CD8-positive, alpha-beta T cell (primary cell): ENCODE measurements at places on chromosomes 5 and 9.
A peak's percentile ranks its signal among the peaks of the same experiment; 100 is the strongest.

DNA sequence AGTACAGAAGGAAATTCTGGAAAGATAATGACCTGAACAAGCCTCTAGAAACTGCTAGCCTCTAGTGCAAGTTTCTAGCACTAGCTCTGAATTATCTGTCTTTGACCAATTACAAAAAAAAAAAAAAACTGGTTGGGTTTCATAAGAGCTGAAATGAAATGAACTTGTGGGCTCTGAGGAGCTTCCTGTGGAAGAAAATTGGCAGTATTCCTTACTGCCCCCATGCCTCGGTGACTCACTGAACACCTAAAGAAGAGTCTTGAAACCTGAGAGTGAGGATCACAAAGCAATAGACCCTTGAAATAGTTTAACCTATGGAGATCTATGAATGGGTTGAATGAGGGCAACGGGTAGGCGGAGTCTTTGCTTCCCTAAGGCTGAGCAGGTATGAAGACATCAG, 263.6 kb upstream of the RASA1 start:
- no peak for DNase-seq

- DNase-seq = no peak
Observed at GRCh38 chr9:121881920-121882500, 211.1 kb downstream of the TTLL11 start.

- DNase-seq = no peak
Observed at GRCh38 chr5:111299831-111300432, 75.7 kb downstream of the CAMK4 start.

- no peak for DNase-seq
Observed at GRCh38 chr5:180330810-180331646, 22.1 kb downstream of the GFPT2 start.

DNA sequence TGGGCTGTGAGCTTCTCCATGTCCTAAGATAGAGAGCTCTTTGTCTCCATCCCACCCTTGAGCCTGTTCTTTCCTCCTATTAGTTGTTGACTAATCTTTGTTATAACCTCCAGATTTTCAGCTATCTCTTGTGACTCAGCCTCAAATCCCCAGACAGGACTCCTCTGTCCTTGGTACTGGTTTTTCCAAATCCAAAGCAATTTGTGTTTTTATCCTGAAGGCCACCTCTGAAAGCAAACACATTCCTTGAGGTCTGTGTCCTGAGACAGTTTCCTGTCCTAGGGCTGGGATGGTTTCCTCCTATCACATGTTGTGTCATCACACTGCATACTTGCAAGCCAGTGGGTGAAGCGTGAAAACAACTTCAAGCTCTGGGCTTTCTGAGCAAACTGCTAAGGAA, 8.5 kb downstream of the TNC start:
- DNase-seq = no peak

DNA sequence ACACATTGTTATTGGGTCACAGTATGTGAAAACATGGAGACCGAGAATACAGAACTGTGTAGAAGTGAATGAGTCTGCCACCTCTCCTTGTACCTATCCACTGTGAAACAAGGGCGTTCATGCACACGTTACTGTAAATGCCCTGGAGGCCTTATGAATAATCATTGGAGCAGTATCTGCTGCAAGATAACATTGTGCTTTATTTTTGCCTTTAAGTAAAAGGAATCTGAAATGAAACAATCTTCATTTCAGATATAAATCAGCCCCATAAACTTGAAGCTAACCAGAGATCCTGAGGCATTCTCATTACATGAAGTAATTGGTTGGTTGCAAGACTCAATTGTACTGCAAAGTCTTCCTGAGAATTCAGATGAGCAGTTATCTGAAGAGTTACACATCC, 419.6 kb downstream of the KDM4C start:
- DNase-seq = no peak

- DNase-seq = peak; percentile 33
Observed at GRCh38 chr5:7745882-7746610, 104.9 kb downstream of the CFAP90 start.

GRCh38 chr5:1235838-1236237, 10.7 kb downstream of the SLC6A18 start:
- DNase-seq = no peak

- no peak for DNase-seq
Observed at GRCh38 chr9:77514886-77515711, 133.0 kb downstream of the GNA14 start.

- no peak for DNase-seq
Observed at GRCh38 chr5:68673106-68673822, 420.6 kb upstream of the SLC30A5 start.

DNA sequence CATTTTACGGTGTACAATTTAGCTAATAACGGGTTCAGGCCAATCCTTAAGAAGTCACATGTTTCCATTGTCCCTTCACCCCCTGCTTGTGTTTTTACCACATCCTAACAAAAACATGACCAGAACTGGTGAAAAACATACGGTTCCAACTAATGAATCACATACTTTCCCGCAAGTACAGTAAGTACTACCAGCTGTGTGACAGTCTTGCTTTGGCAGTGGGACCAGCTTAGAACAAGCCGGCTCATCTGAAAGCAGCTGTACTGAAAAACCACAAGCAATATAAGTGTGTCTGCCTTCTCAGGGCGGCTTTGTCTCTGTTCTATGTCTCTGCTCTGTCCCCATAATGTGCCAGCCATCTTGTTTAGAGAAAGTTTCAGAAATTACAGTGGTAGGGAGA, 242.5 kb downstream of the BNC2 start:
- no peak for DNase-seq

DNA sequence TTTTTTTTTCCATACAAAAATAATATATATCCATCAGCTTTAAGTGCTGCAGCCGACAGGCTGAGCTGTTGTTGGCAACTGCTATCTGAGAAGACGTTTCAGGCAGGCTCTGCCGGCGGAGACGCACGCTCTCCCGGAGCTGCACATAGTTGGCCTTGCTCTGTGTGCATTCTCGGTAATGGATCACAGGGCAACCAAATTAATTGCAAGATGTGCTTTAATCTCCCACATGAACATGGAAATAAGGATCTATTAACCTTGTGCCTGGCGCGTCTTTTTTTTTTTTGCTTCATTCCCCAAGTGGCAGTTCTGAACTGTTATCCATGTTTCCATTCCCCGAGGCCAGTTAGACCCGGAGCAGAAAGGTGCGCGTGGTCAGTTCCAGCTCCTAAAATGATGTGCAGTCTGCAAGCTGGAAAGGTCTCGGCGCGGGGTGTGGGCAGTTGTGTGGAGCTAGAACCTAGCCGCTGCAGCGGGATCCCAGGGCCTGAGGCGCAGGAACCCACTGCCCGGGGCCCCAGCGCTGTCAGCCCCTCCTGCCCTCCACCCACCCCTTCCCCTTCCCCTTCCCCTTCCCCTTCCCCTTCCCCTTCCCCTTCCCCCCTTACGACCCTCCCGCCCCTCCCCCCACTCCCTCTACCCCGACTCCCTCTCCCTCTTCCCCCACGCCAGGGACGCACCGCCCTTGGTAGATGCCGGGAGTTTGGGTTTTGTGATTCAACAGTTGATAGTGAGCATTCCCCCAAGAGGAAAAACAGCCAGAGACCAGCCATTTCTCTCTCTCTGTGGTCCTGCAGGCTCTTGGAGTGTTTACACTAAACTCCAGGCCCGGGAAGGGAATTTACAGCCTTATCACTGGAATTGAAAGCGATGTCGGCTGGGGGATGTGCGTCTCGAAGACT, 137.8 kb downstream of the CEP120 start:
- no peak for DNase-seq

DNA sequence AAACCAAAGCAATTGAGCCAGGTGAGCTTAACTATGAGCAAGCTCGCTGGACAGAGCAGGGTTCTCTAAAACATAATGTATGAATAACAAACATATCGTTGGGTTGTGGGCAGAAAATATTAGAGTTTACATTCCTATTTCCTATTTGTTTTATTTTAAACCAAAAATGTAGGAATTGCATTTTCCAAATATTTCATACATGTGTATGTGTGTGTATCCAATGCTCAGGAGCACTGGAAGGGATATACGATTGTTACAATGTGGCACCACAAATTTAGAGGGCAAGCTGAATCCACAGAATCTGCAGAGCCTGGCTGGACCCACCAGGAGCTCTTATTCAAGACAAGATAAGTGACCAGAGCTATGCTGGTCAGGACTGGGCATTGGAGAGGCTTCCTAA, 325.3 kb upstream of the HAPLN1 start:
- no peak for DNase-seq

GRCh38 chr9:92232190-92232589, 61.3 kb downstream of the IARS1 start:
- DNase-seq = no peak

DNA sequence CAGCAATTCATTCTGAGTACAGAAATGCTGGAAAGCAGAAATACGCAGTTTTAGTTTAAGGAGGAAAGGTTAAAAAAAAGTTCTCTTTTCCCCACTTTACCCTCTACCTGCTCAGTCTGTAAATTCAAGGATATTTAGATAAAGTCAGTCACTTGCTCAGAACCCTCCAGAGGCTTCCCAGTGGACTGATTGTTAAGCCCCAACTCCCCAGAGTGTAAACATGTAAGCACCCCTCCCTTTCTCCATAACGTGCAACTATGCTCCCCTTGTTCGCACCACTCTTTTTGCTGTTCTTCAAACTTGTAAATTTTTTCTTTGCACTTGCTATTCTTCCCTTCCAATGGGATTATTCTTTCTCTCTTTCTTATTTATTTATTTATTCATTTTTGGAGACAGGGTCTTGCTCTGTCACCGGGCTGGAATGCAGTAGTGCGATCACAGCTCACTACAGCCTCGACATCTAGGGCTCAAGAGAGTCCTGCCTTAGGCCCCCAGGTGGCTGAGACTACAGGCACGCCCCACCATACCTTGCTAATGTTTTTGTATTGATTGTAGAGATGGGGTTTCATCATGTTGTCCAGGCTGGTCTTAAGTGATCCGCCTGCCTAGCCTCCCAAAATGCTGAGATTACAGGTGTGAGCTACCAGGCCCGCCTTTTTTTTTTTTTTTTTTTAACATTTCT, 32.5 kb upstream of the ERBIN start:
- no peak for DNase-seq

DNA sequence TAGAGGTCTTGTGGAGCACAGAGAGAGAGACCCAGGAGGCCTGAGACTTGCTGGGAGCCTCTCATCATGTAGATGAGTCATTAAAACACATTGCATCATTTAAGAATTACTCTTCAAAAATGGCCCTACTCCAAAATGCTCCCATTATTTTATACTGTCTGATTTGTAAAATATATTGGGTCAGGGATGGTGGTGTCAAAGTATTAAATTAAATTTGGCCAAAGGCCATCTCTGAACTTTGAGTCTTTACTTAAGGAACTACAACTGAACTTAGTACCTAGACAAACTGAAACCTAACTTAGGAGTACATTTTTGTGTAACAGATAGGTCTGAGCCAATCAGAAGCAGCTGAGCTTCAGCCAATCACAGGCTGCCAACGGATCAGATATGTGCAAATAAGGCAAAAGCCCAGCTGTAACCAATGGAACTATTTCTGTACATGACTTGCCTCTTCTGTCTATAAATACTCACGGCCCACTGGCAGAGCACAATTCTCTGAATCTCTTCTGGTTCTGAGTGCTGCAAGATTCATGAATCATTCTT, 657.2 kb downstream of the TLE1 start:
- DNase-seq = no peak

GRCh38 chr5:134453016-134453415, 41.3 kb upstream of the CDKN2AIPNL start:
- no peak for DNase-seq

- DNase-seq = no peak
Observed at GRCh38 chr9:24899463-24899862, 353.8 kb upstream of the IZUMO3 start.

GRCh38 chr5:146419696-146420095, 27.4 kb upstream of the TCERG1 start:
- DNase-seq = no peak

DNA sequence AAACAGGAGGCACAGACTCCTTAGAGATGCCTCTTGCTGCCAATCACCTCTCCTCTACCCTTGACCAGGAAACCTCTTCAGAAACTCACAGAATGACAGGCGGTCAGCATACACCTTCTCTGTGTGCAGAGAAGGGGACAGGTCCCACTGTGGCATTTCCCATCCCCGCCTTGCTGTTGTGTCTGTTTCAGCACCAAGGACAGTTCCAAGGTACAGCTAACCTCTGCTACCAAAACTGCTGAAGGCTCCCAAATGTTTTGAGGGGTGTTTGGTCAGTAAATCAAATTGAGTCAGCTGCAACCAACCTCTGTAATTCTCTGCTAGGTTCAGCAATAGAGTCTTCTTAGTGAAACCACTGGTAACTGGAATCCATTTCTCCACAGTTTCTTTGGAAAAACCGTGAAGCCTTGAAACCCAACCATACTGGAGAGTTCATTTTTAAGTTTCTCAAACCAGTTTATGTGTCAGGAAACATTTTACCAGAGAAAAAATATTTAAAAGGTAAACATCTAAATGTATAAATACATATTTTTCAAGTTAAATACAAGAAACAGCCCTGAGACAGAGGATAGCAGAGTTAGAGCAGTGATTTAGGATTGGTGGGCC, 122.0 kb downstream of the DRD1 start:
- no peak for DNase-seq

GRCh38 chr9:124329206-124329792, 71.5 kb downstream of the NEK6 start:
- DNase-seq = no peak

DNA sequence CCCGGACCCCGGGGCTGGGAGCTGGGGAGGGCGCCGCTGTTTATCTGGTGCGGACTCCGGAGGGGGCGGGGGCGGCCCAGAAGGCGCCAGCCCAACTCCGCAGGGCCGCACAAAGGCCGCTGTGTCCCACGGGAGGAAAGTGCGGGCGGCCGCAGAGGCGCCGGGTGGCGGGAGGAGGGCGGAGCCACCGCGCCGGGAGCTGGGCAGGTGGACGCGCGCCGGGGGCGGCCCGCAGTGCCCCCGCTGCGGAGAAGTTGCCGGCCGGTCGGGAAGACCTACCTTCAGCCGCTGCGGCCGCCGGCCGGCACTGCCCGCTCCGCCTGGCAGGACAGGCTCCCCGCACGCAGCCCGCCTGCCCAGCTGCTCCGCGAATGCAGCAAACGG, 43.6 kb downstream of the NACC2 start:
- DNase-seq = no peak

- no peak for DNase-seq
Observed at GRCh38 chr9:679462-679861, 162.0 kb upstream of the DMRT1 start.

- DNase-seq = no peak
Observed at GRCh38 chr5:19240170-19240569, 747.8 kb downstream of the CDH18 start.

DNA sequence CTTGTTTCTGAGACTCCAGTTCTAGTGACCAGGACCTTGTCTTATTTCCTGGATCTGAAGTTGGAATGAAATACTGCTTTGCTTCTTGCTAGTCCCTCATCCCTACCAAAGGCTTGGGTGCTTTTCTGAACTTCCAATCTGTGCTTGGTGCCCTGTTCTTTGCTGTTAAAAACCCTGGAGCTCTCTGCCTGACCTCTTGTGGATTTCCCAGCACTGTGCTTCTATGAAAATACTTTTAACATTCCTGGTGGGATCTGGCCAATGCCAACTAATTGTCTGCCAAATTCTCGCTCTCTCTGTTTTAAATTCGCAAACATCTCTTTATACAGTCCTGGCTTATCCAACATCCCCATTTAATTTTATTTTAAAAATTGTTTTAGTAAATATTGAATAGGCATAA, 26.7 kb upstream of the CSNK1G3 start:
- DNase-seq = no peak

- no peak for DNase-seq
Observed at GRCh38 chr5:116810951-116811350, 236.3 kb upstream of the SEMA6A start.
